H7 (cell line): ENCODE measurements at places on chromosomes 12 and 14.
A peak's percentile ranks its signal among the peaks of the same experiment; 100 is the strongest.

DNA sequence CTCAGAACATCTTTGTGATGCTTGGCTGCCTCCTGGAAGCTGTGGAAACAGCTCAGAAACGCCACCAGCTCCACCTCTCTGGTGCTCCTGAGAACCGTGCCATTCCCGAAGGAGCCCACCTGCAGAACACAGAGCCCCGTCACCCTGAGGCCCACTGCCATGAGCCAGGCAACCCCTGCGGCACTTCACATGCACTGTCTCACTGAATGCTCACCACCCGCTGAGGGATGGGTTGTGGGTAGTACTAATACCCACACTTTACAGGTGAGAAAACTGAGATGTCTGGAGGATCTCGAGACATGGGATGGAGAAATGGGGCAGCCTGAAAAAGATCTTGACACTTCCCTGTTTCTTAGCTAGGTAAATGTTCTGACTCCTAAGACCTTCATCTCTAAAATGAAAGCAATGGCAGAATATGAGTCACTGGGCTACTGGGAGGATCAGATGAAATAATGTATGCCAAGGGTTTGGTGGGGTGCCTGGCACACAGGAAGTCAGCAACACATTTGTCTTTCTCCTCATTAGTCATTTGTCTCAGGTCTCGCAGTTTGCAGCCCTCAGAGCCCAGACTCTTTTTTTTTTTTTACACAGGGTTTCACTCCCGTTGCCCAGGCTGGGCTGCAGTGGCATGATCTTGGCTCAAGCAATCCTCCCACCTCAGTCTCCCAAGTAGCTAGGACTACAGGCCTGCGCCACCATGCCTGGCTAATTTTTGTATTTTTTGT lies 5.3 kb downstream of the OASL start:
- DNase-seq = no peak

DNA sequence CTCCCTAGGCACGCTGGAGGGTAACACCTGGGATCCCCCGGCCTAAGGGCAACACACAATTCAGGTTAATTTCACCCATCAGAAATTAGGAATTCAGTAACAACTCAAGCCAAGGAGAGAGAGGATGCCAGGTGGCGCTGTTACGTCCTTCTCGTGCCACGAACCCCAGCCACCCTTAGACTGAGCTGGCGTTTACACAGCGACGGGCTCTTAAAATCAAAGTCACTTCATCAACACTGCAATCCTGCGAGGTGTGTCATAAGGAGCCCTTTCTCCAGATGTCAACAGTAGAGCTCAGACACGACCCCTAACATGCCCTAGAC lies 110.6 kb upstream of the TMEM132D start:
- peak; percentile 83 for DNase-seq

DNA sequence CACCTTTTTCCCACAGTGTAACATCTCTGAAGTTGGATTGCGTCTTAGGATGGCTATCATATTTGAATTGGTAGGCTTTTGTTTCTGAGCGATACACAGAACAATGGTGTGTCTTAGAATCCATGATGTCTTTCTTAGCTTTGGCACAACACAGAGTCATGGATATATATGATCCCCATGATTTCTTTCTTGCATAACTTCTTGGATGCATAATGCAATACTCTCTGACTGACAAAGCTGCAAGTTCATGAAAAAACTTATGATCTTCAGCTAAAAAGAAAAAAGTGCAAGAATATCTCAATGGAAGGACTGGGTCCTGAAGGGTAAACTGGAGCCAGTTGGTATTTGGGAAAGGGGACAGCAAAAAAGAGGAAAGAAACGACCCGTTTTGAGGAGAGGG lies 48.1 kb downstream of the VWF start:
- DNase-seq = no peak

GRCh38 chr14:23877111-23877510 lies 76.5 kb upstream of the DHRS4 start:
- DNase-seq = no peak

DNA sequence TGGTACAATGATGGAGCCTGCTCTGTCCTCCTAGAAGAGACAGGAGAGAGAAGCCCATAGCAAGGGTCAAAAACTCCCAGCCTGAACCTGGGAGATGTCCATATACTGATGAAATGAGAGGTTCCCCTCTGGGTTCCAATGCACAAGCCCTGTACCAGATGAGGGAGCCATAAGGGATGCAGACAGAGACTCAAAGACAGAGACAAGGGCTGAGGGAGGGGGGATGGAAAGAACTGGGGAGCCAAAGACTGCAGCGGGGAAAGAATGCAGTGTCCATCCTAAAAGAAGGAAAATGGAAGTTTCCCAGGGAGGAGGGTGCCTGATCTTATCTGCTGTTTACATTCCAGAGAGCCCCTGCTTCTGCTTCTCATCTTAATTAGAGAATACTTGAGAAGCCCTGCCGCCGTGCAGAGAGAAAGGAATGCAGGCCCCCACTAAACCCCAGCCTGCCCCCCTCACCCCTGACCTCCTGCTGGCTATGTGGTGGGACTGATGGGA lies 27.7 kb downstream of the KRT18 start:
- DNase-seq = no peak

- DNase-seq = peak; percentile 87
Observed at GRCh38 chr12:124804011-124804621, 59.5 kb downstream of the SCARB1 start.

- DNase-seq = no peak
Observed at GRCh38 chr12:1369460-1369859, 224.9 kb downstream of the FBXL14 start.

DNA sequence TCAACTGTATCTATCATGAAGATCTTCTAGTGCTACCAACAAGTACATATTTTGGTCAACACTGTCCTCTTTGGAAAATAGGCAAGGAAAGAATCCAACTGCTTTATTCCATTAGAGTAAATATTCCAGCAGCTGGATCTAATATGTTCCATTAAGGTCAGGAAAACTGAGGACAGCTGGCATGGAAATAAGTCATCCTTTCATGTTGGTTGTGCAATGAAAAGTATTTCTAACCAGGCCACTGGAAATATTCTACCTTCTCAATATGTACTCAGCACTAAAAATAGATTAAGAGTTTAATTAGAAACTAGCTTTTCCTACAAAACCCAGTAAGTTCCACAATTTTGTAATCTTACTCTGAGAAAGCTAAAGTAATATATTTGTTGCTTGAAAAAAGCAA lies 19.6 kb downstream of the HIGD1C start:
- no peak for DNase-seq

DNA sequence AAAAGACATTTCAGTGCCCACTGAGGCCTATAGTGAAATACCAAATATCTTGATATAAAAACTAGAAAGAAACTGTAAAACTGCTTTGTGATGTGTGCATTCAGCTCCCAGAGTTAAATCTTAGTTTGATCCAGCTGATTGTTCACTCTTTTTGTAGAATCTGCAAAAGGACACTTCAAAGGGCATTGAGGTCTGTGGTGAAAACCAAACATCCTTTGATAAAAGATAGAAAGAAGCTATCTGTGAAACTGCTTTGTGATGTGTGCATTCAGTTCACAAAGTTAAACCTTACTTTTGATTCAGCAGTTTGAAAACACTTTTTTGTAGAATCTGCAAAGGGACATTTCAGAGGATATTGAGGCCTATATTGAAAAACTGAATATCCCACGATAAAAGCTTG lies 290.7 kb upstream of the ALG10B start:
- no peak for DNase-seq

- DNase-seq = no peak
Observed at GRCh38 chr12:61272441-61272840, 987.8 kb upstream of the USP15 start.

DNA sequence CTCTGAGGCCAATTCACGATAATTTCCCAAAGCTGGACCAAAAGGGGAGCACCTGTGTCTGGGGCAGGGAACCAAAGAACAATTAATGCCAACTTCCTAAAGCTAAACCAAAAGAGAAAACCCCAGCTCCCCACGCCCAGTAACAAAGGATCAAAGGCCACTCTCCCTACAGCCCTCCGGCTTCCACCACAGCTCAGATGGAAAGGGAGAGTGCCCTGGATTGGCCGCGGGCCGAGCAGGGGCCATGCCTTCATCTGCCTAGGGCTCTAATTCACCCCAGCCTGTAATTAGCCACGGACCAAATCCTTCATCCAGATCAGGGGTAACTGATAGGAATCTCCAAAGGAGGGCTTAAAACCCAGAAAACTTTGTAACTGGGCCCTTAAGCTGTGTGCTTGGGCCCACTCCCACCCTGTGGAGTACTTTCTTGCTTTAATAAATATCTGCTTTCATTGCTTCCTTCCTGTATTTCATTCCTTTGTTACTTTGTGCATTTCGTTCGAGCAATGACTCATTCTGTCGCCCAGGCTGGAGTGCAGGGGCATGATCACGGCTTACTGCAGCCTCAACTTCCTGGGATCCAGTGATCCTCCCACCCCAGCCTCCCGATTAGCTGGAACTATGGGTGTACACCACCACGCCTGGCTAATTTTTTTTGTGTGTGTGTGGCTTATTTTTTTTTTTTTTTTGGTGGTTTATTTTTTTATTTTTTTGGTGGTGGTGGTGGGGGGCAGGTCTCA lies 65.5 kb upstream of the PPP4R3A start:
- DNase-seq = peak; percentile 45

GRCh38 chr12:70849265-70849960 lies 71.1 kb downstream of the PTPRR start:
- peak; percentile 2 for DNase-seq

DNA sequence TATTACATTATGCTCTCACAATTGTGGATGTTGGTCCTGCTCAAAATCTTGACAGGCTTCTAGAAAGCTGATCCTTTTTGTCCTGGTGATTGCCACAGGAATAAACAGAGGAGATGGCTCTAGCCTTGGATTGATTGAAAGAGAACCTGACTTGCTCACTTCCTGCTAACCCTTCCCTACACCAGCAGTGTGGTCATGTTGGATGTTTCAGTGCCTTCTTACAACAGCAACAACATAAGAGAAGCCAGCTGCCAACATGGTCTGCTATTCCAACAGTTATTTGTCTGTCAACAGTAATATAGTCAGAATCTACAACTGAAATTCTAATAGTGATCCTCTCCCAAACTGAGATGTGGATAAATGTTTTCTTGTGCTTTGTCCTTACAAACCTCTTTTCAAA lies 311.6 kb upstream of the DIO2 start:
- no peak for DNase-seq

GRCh38 chr12:24750263-24750662 lies 198.6 kb downstream of the BCAT1 start:
- DNase-seq = no peak

DNA sequence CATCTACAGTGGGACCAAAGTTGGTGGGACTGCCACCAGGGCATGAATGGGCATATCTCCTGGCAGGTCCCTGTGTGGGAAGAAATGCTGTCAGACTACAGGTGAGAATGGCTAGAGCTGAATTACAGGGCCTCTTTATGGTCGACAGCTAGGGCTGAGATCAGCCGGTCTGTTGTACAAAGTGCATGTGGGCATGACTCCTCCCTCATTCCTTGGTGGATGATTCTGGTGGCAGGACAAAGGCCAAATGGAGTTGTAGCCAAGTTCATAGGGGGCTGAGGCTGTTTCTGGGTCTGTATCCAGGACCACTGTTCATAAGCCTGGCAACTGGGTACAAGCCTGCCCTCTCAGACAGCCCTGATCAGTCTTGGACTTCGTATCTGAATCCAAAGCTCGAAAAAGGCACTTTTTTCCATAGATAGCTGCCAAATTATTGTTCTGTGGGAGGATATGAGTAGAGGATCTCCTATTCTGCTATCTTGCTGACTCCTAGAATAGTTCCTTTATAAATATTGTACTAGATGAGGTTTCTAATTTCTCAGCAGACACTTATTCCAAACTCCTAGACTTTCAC lies 460.8 kb downstream of the TMEM117 start:
- DNase-seq = no peak

GRCh38 chr14:57833323-57833722 lies 32.6 kb downstream of the SLC35F4 start:
- DNase-seq = no peak

GRCh38 chr12:52258335-52258901 lies 16.0 kb upstream of the KRT86 start:
- DNase-seq = peak; percentile 89

GRCh38 chr12:122845865-122846621 lies 10.8 kb downstream of the HIP1R start:
- peak; percentile 51 for DNase-seq

DNA sequence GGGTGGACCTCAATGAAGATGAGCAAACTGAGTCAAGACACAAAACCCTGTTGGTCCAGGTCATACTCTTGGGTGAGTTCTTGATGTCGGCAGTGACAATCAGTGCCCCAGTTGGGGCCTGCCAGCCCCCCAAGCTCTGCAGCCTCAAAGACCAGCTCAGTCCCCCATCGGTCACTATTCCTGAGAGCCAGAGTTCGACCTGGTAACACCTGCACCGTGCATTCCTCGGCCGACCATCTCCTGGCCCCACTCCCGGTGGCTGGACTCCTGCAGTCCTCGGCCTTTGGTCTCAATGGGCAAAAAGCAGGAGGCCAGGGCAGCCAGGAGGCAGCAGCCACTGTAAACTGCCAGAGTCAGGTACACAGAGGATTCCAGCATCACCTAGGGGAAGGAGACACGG lies 32.5 kb downstream of the DAO start:
- no peak for DNase-seq

DNA sequence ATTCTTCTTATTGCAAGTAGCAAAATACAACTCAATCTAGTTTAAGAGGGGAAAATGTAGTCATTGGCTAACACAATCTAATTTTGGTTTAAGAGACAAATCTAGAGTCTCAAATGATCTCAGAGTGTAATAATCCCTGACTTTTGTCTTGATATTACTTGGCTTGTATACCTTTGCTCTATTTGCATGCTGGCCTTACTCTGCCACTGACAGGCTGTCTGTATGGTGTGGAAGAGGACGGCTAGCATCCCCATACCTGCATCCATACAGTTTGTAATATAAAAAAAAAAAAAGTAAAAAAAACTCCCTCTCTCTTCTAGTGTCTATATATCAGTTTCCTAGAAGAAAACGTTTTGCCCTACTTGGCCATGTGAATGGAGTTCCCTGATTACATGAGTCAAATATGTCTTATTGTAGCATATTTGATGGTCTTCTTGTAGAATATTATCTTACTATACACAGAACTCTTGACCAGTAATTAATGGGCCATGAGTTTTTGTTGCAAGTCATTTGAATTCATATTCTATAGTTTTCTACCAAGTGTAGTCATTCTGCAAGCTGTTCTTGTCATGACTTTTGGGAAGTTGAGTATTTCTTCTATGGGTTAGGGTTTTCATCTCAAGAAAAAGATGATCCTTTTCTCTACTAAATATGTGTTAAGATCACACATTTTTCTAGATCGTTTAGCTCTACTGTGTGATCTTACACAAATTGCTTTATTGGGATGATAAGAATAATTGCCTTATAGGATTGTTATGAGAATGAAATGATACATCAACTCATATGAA lies 8.2 kb downstream of the HIF1A start:
- no peak for DNase-seq

GRCh38 chr14:98960617-98961013 lies 311.4 kb downstream of the BCL11B start:
- no peak for DNase-seq

GRCh38 chr12:12423367-12423766 lies 66.5 kb downstream of the BORCS5 start:
- DNase-seq = no peak

GRCh38 chr14:95248432-95248831 lies 71.3 kb downstream of the CLMN start:
- DNase-seq = no peak
